MCF 10A (cell line): ENCODE measurements at places on chromosomes 3 and 15.

DNA sequence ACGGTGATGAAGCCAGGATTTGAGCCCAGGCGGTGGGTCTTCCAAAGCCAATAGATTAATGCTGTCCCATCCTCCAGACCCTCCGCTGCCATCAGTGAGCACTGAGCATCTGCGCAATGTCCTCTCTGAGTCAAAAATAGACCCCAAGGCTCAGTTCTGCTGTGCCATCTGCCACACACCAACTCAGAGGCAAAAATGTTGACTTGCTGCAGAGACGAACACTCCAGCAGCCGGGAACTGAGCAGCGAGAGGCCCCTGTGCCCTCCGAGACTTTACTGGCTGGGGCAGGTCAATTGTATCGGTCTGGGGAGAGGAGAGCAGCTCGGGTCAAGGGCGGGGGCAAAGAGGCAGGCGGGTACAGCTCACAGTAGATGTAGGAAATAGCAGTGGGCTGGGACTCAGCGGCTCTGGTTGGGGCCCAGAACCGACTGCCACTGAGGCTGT lies 41.5 kb upstream of the ATP2B2 start:
- DNase-seq, result no peak

DNA sequence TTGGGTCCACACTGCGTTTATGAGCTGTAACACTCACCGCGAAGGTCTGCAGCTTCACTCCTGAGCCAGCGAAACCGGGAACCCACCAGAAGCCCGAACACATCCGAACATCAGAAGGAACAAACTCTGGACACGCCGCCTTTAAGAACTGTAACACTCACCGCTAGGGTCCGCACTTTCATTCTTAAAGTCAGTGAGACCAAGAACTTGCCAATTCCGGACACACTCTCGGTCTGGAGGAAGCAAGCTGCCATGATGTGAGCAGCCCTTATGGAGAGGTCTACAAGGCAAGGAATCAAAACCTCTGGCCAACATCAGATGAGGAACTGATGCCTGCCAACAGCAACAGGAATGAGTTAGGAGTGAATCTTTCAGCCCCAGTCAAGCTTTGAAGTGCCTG lies 62.9 kb downstream of the SLC28A2 start:
- DNase-seq, result peak; percentile 6

- DNase-seq, result no peak
These were observed 672.7 kb upstream of the NAALADL2 start for GRCh38 chr3:174186377-174186989.

GRCh38 chr3:55718521-55718921 lies 231.4 kb upstream of the WNT5A start:
- DNase-seq, result no peak

DNA sequence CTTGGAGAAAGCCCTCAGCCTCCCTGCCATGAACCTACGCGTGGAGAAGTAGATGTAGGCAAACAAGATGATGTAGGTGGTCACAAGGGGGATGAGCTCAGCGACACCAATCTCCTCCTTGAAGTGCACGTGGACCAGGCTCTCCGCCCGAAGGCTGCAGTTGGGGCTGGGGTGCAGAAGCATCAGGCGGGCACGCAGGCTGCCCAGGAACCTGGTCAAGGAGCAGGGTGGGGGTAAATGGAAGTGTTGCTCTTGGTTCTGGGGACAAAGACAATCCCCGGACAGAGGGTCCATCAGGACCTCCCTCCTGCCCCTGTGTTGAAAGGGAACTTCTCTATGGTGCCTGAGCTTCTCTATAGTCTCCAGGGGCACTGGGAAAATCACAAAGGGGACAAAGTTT lies 45.1 kb downstream of the PTPN23 start:
- no peak for DNase-seq

GRCh38 chr15:57061281-57061680 lies 142.8 kb downstream of the TCF12 start:
- DNase-seq, result no peak

DNA sequence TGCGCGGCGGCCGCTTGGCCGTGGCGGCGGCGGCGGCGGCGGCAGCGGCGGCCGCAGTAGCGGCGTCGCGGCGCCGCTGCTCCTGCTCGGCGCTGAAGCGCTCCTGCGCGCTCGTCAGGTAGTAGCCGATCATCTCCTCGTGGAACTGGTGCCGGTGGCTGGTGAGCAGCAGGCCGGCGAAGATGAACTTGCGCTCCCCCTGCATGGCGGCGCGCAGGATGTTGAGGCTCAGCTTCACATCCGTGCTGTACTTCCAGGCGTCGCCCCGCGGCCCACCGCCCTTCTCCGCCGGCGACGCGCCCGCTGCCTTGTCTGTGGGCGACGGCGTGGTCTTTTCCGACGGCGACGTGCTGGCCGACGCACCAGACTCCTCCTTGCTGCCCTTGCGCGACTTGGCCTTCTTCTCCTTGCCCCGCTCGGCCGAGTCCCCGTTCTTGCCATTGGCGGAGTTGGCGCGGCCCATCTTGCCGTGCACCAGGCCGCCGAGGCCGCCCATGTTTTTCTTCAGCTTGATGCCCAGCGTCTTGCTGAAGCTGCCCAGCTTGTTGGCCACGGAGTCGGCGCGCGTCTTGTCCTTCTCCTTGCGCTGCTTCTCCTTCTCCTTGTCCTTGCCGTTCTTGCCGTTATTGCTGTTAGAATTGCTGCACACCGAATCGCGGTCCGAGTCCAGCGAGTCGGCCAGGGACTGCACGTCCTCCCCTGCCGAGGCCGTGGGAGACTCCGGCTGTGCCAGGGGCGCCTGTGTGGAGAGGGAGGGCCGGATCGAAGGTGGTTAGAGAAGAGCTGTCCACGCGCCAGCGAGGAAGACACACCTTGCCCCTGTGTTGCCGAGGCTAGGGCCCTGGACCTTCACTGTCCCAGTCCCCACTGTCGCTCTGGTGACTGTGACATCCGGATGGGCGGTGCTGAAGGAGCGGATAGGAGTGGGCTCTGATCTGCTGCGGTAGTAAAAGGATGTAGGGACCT lies 157.6 kb downstream of the KLF13 start:
- DNase-seq, result no peak

DNA sequence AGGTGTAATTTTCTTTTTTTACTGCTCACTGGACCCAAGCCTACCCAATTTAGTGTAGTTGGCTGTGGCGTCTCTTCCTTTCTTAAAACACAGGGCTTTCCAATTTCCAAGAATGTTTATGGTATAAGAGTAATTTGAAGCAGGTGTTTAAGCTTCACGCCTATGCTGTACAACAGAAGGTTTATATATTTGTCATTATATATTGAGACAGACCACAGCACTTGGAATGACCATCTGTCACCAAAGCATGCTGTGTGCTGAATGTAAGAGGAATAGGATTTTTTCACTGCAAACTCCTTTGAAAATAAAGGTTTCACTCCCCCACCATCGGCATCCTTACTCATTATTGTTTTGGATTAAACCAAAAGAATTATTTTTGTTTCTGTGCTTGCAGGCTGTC lies 325.7 kb downstream of the OTOL1 start:
- no peak for DNase-seq

DNA sequence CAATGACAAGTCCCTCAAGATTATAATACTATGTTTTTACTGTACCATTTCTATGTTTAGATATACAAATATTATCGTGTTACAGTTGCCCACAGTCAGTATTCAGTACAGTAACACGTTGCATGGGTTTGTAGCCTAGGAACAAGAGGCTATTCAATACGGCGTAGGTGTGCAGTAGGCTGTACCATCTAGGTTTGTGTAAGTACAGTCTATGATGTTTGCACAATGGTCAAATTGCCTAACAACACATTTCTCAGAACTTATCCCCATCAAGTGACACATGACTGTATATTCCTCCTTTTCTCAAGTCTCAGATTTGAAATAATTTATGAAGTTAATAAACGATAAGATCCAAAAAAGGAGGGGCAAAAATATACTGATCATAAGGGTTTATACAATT lies 21.7 kb downstream of the ZDHHC3 start:
- no peak for DNase-seq

DNA sequence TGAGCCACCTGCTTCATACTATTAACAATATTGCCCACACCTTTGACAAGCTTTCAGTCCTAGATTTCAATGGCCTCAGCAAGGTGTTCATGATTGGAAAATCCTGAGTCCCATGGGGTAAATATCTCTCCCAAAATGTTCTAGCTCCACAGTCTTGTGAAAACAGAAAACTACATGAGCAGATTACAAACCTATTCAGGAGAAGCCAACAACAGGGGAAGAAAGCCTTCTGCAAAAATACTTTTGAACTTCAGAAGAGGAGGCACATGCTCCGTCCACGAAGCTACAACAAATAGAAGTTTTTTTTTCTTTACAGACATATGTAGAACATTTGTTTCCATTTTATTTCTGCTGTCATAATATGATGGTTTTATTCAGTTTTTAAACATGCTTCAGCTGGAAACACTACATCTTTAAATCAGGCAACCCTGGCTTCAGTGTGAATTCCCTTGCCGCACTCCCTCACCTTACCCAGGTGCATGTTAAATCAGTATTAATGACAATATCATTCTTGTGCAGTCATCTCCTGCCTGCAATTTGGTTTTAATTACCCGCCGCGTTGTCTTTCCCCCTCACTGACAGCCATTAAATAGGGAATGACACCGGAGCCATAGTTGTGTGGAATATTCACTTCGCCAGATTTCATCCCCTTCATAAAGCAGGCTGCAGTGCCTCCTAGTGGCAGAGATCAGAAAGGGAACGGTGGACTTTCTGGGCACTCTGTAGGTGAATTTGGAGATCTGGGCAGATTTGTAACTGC lies 725.5 kb upstream of the ARRDC4 start:
- peak; percentile 61 for DNase-seq

- no peak for DNase-seq
These were observed 63.0 kb downstream of the MINAR1 start for GRCh38 chr15:79494963-79495755.

DNA sequence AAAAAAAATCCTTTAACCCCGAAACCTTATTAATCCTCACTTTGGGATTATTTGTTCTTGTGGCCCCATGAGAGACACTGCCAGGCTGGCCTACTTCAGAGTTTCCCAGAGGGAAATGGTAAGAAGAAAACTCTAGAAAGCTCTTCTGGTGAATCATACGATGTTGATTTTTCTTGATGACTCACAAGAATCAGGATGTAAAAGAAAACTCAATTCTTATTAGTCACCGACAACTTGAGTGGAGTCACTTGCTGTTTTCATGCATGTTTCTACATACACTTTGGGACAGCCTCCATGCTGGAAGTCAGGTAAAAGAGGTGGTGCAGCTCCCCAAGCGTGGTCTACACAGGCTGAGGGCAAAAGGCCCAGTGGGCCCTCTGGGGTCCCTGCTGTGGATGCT lies 42.8 kb downstream of the MYO5C start:
- DNase-seq, result peak; percentile 90

- DNase-seq, result no peak
These were observed 31.1 kb upstream of the CAPN7 start for GRCh38 chr3:15174953-15175352.

DNA sequence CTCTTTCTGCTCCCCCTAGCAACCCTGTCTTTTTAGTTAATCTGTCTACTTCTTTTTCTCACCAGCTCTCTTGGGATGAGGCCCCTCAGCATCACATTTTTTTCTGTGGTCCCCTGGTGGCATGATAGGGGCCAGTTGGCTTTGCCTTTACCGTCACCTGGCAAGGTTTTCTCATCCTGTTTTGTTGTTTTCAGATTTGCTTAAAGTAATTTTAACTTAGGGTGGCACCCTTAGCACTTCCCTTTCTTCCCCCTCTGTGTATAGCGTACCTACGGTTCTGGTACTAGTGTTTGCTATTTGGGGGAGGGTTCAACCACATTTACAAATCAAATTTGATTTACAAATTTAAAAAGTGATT lies 35.6 kb downstream of the PDCD6IP start:
- no peak for DNase-seq

- no peak for DNase-seq
These were observed 272.6 kb downstream of the PDCD6IP start for GRCh38 chr3:34070831-34071585.

- DNase-seq, result peak; percentile 43
These were observed 22.8 kb downstream of the EFCC1 start for GRCh38 chr3:129023909-129024308.

DNA sequence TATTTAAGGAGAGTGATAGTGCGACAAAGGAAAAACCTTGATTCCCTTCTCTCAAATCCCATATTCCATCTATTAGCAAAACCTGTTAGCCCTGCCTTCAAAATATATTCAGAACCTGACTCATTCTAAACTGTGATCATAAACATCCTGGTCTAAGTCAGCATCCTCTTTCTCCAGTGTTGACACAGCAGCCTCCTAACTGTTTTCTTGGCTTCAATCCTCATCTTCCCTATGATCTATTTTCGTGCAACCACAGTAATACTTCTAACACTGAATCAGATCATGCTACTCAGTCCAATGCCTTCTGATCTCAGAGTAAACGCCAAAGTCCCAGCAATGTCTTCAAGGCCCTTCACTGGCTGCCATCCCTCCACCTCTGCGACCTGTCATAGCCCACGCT lies 785.1 kb downstream of the EDEM1 start:
- DNase-seq, result no peak

GRCh38 chr3:153291059-153291685 lies 129.1 kb downstream of the RAP2B start:
- DNase-seq, result peak; percentile 65

DNA sequence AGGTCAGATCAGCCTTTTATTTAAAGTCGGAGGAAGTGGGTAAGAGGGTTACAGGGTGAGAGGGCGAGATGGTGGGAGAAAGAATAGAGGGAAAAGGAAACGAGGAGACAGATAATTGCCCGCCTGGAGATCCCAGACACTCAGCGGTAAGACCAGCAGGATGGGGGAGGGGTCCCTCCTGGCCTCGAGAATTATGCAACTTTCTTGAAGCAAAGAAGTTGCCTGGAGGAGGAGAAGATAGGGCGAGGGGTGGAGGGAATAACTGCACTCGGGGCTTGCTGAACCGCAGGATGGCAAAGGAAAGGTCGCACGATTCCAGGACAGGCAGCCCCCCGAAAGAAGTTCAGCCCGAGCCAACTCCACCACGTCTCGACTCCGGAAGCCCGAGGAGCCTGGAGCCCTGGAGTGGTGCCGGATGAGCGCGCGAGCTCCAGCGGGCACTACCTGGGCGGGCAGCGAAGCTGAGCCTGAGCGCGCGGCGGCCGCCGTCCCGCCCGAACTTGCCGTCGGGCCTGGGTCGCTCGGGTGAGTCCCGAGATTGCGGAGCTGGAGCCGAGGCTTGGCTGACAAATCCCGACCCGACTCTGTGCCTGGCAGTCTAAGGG lies 402 bp downstream of the WWTR1 start:
- DNase-seq, result peak; percentile 78

DNA sequence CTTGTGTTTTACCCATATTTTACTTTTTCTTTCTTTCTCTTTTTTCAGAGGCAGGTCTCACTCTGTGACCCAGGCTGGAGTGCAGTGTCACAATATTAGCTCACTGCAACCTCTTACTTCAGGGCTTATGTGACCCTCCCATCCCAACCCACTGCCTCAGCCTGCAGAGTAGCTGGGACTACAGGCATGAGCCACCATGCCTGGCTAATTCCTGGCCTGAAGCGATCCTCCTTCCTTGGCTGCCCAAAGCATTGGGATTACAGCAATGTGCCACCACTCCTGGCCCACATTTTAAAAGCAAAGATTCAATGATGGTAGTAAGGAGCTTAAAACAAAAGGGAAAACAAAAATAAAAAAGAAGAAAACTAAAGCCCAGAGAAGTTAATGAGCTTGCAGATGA lies 11.1 kb upstream of the CDV3 start:
- DNase-seq, result no peak
